Large intestine (tissue), 12 donors: ENCODE measurements at places on chromosomes 5 and 9.
A peak's percentile ranks its signal among the peaks of the same experiment; 100 is the strongest.

DNA sequence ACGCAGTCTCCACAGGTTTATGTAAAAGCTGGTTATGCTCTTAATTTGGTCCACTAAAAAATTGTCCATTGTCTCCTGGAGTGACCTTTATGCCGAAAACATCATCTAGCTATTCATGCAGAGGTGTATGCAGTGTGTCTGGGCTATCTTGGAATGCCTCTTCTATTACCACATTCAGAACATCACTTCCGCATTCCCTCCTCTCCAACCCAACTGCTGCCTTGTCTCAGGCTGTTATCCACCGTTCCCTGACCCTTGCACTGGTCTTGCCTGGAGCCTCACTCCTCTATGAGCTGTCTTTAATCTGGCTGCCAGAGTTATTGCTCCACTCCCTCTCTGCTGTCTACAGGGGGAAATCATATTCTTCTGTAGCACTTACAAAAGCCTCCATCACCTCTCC lies 214.1 kb upstream of the ANKRD55 start:
- H3K36me3 ChIP-seq = no peaks in the 10 kb centered on the region
- peaks cover 22% of the 10 kb centered on the region for H3K4me1 ChIP-seq
- peak; percentile 96 for DNase-seq
- H3K27me3 ChIP-seq = no peaks in the 10 kb centered on the region
- H3K27ac ChIP-seq = peak overlapping the region; percentile 79

GRCh38 chr9:80447876-80448275 lies 876.1 kb downstream of the TLE4 start:
- no peak overlapping the region for H3K4me3 ChIP-seq
- H3K27ac ChIP-seq = no peak overlapping the region

DNA sequence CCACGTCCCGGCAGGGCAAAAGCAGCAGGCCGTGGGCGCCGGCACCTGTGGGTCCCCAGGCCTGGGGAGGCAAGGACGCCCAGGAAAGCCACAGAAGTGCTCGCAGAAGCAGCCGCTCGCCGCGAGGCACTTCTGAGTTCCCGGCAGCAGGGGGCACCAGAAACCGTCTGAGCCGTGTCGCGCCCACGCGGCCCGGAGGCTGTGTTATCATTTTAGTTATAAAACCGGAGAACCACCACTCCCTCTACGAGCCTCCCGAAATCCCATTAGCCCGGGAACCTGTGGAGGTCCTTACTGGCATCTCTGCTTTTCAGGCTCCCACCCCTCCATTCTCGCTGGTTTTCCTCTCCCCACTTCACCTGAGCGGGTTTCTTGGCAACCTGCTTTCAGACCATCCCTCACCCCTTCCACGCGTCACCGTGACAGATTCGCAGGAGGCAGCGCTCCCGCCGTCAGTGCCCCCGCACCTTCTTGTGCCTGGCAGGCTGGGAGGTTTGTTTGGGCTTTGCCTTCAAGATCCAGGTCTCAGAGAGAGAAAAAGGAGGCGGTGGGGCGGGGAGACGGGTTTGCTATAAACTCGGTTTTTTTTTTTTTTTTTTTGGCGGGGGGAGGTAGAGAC lies 2.3 kb downstream of the GDNF start:
- peak overlapping the region; percentile 75 for H3K27ac ChIP-seq
- peaks cover 15% of the 10 kb centered on the region for H3K4me1 ChIP-seq
- peak overlapping the region; percentile 58 for H3K4me3 ChIP-seq
- H3K36me3 ChIP-seq = peaks cover 2% of the 10 kb centered on the region

DNA sequence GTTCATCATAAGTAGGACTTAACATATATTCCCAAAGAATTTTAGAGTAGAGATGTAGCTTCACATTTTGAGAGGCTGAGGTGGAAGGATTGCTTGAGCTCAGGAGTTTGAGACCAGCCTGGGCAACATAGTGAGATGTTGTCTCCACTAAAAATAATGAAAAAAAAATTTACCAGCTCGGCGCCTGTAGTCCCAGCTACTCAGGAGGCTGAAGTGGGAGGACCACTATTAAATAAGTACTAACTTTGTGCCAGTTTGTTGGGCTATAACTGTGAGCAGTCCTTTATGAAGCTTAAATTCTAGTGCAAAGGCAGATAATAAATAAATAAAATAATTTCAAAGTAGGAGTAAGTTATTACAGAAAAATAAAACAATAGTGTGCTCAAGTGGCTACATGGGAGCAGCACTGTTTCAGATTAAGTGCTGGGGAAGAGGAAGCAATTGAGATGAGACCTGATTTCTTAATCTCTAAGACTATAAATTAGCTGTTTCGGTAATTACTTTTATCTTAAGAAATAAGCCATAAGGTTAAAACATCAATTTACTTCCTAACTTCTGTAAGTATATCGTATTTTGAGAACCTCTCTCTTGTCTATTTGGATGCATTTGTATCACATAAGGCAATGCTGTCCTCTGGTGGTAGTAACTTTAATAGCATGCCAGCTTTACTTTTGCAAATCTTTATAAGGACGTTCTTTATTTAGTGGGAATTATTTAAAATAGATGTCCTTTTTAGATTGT lies 98.9 kb downstream of the CSNK1G3 start:
- H3K4me1 ChIP-seq = no peaks in the 10 kb centered on the region
- H3K4me3 ChIP-seq = no peak overlapping the region
- peaks cover 13% of the 10 kb centered on the region for H3K36me3 ChIP-seq
- no peaks in the 10 kb centered on the region for H3K27me3 ChIP-seq
- peak; percentile 37 for DNase-seq

DNA sequence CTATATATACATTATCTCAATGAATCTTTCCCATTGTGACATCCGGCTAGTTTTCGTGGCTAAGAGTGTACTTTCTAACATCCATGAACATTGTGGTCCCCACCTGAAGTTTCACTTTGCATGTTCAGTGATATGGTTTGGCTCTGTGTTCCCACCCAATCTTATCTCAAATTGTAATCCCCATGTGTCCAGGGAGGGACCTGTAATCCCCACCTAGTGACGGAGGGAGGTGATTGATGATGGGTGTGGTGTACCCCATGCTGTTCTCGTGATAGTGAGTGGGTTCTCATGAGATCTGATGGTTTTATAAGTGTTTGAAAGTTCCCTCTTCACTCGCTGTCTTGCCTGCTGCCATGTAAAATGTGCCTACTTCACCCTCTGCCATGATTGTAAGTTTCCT lies 28.1 kb downstream of the MRPL22 start:
- no peak overlapping the region for H3K4me3 ChIP-seq
- no peak overlapping the region for H3K27ac ChIP-seq
- peaks cover 15% of the 10 kb centered on the region for H3K36me3 ChIP-seq
- no peak for DNase-seq
- no peaks in the 10 kb centered on the region for H3K27me3 ChIP-seq

DNA sequence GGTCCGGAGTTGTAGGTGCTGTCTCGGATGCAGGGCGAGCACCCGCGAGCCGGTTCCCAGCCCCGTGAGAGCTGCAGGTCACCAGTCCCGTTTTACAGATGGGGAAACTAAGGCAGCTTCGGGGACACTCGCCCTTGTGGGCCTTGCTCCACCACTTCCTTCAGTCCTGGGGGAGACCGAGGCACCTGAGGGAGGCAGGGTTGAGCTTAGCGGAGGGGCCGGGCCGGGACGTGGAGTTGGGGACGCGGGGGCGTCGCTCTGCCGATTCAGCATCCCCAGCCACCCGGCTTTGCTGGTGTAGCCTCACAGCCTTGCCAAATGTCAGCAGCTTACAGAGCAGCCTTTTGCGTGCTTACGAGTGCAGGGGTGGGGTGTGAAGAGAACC lies 530 bp downstream of the BBLN start:
- no peak for DNase-seq
- H3K36me3 ChIP-seq = peaks cover 30% of the 10 kb centered on the region
- H3K4me3 ChIP-seq = peak overlapping the region; percentile 70
- peaks cover 9% of the 10 kb centered on the region for H3K4me1 ChIP-seq

DNA sequence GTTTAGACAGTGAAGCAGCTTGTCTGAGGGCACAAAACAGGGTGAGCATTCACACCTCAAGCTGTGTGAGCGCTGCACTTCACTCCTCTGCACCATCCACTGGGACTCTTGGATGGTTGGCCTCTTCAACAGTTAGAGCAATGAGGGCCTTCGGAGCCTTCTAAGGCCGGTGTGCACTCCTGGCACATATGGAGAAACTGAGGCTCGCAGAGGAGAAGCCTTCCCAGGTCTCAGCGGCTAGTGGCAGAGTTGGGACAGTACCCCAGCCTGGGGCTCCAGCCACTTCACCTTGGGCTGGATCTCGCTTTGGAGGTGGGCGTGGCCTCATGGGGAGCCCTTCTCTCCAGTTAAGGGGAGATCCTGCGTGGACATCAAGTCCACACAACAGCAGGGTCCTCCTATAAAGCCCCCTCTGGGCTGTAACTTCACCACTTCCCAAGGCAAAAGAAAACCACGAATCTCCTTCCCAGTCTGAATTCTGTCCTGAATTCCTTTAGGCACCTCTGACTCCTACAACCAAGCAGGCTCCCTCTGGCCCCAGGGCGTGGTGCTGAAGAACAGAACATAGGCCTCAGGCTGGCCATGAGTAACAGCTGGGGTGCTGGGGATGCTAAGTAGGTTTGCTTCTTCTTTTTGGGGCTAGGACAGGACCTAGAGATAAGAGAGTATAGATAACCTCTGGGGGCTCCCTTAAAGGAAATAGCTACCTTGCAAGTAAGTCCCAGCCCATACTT lies 30.5 kb upstream of the CSF1R start:
- H3K4me1 ChIP-seq = peaks cover 3% of the 10 kb centered on the region
- H3K36me3 ChIP-seq = peaks cover 6% of the 10 kb centered on the region
- no peak for DNase-seq
- no peaks in the 10 kb centered on the region for H3K27me3 ChIP-seq
- no peak overlapping the region for H3K27ac ChIP-seq
- no peak overlapping the region for H3K4me3 ChIP-seq

- no peak overlapping the region for H3K4me3 ChIP-seq
- H3K27ac ChIP-seq = no peak overlapping the region
- H3K4me1 ChIP-seq = peaks cover 3% of the 10 kb centered on the region
- no peaks in the 10 kb centered on the region for H3K27me3 ChIP-seq
- DNase-seq = no peak
Measured at GRCh38 chr5:137209232-137209809, 289.8 kb downstream of the SPOCK1 start.

DNA sequence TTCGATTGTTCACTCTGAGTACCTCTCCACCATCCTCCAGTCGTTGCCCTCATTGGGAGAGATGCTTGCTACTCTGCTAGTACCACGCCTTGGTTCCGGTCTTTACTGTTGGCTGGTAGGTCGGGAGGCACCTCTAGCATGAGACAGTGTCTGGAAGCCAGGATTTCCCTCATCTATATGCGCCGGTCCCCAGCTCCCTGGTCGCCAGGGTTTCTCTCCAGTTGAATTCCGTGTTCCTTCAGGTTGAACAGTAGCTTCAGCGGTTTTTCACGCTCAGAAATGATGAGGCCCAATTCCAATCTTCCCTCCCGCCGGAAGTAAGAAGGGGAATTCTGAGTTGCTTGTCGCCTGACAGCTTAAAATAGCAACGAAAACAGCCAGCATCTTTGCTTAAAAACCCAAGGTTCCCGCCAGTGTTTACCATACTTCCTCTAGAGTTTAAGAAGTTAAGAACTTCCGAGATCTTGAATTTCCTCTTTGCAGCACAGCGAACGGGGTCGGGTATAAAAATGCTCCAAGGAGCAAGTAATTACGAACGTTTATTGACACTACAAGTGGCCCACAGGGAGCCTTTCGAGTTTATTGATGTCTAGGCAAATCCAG lies 1.3 kb upstream of the ST8SIA4 start:
- H3K4me3 ChIP-seq = peak overlapping the region; percentile 50
- peak; percentile 11 for DNase-seq
- H3K4me1 ChIP-seq = no peaks in the 10 kb centered on the region
- H3K36me3 ChIP-seq = no peaks in the 10 kb centered on the region
- no peak overlapping the region for H3K27ac ChIP-seq
- peaks cover 52% of the 10 kb centered on the region for H3K27me3 ChIP-seq

DNA sequence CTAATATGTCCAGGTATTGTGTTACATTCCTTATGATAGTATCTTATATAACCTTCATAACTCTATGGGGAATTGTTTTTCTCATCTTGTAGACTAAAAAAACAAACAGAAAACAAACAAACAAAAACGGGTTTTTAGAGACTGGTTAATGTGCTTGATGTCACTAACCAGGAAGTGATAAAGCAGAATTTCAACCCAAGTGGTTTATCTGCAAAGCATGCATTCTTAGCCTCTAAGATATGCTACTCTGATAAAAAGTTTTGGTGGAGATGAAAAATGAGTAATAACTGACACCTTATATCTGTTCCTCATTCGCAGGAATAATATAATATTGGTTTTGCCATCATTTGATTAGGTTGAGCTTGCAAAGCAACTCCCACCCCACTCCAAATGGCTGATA lies 53.4 kb downstream of the PUM3 start:
- no peak for DNase-seq
- no peak overlapping the region for H3K27ac ChIP-seq
- H3K4me1 ChIP-seq = no peaks in the 10 kb centered on the region
- H3K27me3 ChIP-seq = no peaks in the 10 kb centered on the region
- H3K36me3 ChIP-seq = peaks cover 24% of the 10 kb centered on the region

GRCh38 chr5:140611020-140611521 lies 21.9 kb downstream of the CD14 start:
- no peak overlapping the region for H3K4me3 ChIP-seq
- no peaks in the 10 kb centered on the region for H3K27me3 ChIP-seq
- no peak overlapping the region for H3K27ac ChIP-seq
- H3K36me3 ChIP-seq = no peaks in the 10 kb centered on the region
- DNase-seq = no peak
- H3K4me1 ChIP-seq = no peaks in the 10 kb centered on the region

- no peak for DNase-seq
- no peaks in the 10 kb centered on the region for H3K4me1 ChIP-seq
- no peaks in the 10 kb centered on the region for H3K27me3 ChIP-seq
- H3K27ac ChIP-seq = no peak overlapping the region
Measured at GRCh38 chr5:39495227-39495626, 70.4 kb upstream of the DAB2 start.

- H3K27me3 ChIP-seq = no peaks in the 10 kb centered on the region
- H3K4me3 ChIP-seq = no peak overlapping the region
- no peaks in the 10 kb centered on the region for H3K4me1 ChIP-seq
- H3K36me3 ChIP-seq = no peaks in the 10 kb centered on the region
- H3K27ac ChIP-seq = no peak overlapping the region
Measured at GRCh38 chr5:178297751-178298150, 65.1 kb upstream of the PHYKPL start.

DNA sequence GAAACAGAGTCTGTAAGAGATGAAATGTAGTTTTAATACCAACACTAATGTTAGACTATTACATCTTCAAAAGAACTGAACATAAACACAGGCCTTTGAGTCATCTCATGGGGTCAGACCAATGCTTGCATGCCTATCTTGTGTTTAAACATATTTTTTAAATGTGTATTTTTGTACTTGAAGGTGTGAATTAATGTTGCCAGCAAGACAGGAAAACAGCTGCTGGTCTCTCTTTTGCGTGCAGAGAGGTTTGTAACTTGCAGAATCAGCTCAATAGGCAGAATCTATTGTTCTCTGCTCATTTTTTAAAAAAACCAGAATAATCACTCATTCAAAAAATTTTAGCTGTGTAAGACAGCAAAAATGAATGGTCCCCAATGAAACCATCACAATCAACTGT lies 180.2 kb downstream of the ALDH1A1 start:
- no peaks in the 10 kb centered on the region for H3K36me3 ChIP-seq
- no peak overlapping the region for H3K4me3 ChIP-seq
- no peak overlapping the region for H3K27ac ChIP-seq
- DNase-seq = no peak
- no peaks in the 10 kb centered on the region for H3K4me1 ChIP-seq
- H3K27me3 ChIP-seq = no peaks in the 10 kb centered on the region
